ENCODE measurements at places on chromosomes 7 and 10.

GRCh38 chr10:60252688-60253087 is 137.0 kb downstream of the ANK3 start:
- no peak for ATAC-seq

- ATAC-seq, result no peak
These were observed 56.5 kb upstream of the EFCAB10 start for GRCh38 chr7:105637755-105638154.

DNA sequence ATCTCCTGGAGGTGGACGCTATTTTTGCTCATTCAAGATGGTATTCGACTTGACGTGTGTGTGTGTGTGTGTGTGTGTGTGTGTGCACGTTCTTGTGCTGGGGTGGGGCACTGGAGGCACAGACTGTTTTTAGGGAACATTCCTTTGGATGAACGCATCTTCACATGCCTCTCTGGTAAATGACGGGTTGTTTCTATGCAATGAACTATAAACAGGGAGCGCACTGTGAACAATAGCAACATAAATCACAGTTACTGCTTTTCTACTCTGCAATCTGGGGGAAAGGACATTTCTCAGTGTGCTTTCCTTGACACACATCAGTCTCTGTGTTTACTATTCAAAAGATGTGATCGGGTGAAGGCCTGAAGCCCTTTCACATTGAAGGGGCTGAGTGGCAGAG is 120.1 kb upstream of the PITRM1 start:
- peak; percentile 81 for ATAC-seq

DNA sequence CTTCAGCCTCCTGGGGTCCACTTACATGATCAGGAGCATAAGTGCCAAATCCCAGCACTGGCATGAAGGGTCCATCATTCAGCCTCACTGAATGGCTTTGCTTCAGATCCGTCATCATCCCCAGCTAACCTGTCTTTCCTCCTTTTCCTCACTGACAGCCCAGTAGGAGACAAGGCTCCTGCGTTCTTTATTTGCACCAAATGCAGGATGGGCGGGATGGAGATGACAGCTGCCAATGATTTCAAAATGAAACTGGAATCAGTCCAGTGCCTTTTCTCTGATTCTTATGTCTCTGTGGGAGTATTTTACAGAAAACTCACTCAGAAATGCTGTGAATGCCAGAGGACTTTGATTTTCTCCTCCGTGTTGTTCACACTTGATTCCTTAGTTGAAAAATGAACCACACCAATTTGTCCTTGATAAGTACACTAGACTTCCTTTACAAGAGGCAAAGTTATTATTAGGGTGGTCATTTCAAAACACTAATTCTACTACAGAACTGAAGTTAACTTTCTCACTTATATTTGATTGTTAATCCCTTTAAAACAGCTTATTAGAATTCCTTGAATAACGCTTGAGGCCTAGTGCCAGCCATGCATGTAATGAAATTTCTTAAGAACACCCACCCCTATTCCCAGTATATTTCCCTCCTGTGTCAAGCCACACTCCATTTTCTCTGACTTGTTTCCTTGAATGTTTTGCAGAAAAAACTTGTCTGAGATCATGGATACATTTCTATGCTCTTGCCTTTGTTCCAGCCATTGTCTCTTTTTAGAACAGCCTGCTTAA is at the start of gene AKR1C8:
TSS of gene AKR1C8 (minus strand) at position 164 of the 789 bp plus-strand sequence. CDS start at position 118, 46 bp downstream.
- ATAC-seq, result no peak

DNA sequence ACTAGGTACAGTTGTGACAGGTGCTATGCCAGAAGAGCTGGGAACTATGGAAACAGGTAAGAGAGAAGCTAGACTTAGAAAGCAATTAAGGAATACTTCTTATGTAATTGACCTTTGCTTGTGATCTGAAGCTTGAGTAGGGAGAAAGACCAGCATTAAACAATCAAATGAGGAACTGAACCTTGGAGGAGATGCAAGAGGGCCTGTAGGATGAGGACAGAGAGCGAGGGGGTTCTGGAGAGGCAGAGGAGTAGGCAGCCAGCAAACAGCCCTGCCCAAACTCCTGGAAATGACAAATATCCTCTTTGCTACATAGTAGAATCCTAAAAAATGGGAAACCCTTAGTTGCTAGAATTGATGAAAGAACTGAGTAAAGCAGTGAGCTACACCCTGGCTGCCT is 41.6 kb upstream of the FAM204A start:
- no peak for ATAC-seq

DNA sequence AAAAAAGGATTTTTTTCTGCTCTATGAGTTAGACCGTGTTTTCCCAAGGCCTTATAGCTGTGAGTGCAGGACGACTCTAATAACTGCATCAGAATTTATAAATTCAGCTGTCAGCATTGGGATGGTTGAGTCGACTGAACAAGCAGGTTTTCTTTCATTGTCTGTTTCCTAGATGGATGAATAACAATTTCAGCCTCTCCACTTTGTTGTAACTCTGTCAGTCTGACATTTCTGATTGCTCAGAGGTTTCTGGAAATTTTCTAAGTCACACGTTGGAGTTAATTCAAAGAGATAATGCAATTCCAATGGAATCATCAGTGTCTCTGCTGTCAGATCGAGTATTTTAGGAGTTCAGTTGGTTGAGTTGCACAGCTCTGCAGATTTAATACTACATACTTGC is 159.2 kb downstream of the CHN2 start:
- peak; percentile 21 for ATAC-seq

GRCh38 chr7:116354171-116354545 is 143.8 kb downstream of the TES start:
- no peak for ATAC-seq

- ATAC-seq, result no peak
These were observed 157.4 kb downstream of the ST7 start for GRCh38 chr7:117110480-117111315.

- peak; percentile 59 for ATAC-seq
These were observed 68.6 kb downstream of the C7orf25 start for GRCh38 chr7:42843205-42843800.

- ATAC-seq, result peak; percentile 47
These were observed 107.8 kb downstream of the HECW1 start for GRCh38 chr7:43220250-43220649.

GRCh38 chr10:117674201-117674600 is 131.7 kb downstream of the EMX2 start:
- no peak for ATAC-seq

DNA sequence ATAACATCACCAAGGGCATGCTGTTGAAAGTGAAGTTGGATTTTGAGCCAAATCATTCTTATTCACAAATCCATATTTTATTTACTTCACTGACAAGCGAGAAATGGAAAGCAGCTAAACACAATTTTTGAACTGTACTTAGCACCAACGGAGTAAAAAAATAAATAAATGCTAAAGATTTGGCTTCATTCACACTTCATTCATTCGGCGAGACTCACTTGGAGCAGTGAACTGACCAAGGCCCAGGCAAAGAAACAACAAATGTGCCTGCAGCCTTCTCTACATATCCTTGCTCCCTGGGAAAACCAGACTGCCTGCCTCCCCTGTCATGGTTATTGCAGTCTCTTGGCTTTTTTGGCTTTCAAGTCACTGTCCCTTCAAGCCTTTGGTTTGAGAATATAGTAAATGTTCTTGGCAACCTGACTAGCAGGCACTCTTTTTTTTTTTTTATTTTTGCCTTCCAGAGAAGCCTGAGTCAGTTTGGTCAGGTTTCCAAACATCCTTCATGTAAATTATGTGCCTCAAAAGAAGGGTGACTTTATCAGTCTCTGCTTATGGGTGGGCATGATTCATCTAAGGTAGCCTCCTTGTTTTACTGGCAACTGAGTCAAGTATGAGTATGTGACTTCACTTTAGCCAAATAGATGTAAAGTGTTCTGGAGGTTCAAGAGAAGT is 177.6 kb upstream of the MEOX2 start:
- ATAC-seq, result no peak

- ATAC-seq, result no peak
These were observed 11.5 kb upstream of the NT5C2 start for GRCh38 chr10:103204353-103205255.

DNA sequence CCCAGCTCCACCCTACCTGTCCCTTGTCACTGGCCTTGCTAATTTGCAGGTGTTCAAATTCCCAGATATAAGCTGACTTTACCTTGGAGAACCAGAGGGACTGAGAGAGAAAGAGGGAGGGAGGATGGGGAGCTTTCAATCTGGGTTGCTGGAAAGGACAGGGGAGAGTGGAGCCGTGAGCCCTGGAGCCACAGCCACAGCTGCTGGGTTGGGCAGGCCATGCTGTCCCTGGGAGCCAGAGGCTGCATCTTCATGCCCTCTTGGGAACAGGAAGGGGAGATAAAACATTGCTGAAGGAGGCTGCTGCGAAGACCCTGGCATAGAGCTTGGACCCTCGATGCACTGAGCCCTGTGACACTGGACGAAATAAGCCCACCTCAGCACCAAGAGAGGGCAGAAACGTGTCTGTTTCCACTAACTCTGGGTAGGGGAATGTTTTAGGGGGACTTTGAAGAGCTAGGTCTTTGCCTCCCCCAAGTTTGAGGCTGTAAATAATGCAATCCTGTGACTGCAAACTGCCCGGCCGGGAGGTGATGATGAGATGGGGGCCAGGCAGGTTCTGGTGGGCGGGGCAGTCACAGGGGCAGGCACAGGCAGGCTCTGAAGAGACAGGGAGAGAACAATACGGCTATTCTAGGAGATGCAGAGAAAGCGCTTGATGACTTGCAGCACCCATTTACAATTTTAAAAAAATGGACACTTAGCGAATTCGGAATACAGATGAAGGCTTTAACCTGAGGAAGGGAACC is 5.8 kb upstream of the JAKMIP3 start:
- no peak for ATAC-seq

DNA sequence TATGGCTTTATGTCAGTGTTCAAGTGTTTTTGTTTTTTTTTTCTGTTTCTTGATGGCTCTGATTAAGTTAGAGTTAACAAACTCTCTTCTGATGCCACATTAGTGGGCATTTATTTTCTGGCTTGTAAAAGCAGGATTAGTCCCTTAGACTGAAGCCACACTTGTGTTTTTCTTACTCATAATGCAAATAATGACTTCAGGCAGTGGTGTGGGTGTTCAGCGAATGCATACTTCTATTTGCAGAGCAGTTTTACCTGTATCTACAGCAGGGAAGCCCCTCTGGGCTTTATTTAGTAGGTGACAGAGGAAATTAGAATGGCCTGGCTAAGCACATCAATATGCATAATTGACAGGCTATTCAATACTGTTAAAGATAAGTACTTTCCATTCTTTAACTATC is 79.9 kb downstream of the CNNM2 start:
- no peak for ATAC-seq

DNA sequence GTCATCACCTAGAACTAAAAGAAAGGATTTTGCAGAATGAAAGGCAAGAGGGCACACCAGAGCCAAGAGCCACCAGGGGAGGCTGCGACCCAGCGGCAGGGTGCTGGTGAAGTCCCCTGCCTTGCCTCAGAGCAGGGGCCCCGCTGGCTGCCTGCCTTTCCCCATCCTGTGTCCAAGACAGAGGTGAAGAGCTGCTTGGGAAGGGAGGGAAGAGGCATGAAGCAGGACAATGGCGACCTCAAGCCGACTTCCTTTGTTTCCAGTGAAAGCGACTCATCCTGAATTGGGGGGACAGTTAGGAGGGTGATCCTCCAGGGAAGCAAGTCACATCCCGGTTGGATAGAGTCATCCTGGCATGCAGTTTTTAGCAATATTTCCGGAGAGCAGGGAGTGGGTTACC is 255.5 kb upstream of the YAE1 start:
- ATAC-seq, result no peak

DNA sequence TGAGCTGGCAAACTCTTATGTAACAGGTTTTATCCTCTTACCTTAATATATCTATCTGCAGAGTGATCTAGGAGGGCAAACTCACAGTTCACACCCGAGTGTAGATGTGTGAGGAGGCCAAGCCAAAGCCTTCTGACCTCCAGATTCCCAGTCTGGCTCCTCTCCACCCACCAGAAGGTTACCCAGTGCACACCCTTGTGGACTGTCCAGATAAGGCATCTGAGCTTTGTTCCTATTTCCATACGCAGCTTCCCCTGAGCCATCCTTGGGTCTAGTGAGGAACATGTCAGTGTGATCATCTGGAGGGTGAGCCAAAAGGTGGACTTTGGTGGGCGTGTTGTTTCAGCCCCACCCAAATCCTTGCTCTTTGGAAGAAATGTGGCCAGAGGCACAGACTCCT is 203.0 kb upstream of the MEOX2 start:
- no peak for ATAC-seq

- ATAC-seq, result no peak
These were observed 71.1 kb downstream of the CFAP58 start for GRCh38 chr10:104424719-104425118.

GRCh38 chr7:72326365-72326764 is 85.8 kb downstream of the CALN1 start:
- no peak for ATAC-seq

GRCh38 chr7:116290740-116291139 is 80.4 kb downstream of the TES start:
- ATAC-seq, result peak; percentile 83

DNA sequence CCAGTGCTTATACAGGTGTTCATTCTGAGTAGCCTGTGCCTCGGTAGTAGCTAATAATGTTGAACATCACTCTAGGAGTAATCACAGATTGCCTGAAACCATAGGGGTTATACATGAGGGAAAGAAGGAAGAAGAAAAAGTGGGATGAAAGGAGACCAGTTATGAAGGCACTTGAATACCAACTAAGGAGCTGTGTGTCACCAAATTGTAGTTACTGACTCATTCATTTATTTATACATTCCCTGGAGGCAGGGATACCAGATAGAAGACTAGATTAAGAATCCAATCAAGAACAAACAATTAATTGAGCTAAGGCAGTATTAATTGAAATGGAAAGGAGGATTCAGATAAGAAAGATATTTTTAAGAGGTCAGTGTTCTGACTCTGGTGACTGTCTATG is 129.6 kb upstream of the PRPS1L1 start:
- ATAC-seq, result no peak

GRCh38 chr7:114413761-114414155 is 857 bp upstream of the FOXP2 start:
- no peak for ATAC-seq

DNA sequence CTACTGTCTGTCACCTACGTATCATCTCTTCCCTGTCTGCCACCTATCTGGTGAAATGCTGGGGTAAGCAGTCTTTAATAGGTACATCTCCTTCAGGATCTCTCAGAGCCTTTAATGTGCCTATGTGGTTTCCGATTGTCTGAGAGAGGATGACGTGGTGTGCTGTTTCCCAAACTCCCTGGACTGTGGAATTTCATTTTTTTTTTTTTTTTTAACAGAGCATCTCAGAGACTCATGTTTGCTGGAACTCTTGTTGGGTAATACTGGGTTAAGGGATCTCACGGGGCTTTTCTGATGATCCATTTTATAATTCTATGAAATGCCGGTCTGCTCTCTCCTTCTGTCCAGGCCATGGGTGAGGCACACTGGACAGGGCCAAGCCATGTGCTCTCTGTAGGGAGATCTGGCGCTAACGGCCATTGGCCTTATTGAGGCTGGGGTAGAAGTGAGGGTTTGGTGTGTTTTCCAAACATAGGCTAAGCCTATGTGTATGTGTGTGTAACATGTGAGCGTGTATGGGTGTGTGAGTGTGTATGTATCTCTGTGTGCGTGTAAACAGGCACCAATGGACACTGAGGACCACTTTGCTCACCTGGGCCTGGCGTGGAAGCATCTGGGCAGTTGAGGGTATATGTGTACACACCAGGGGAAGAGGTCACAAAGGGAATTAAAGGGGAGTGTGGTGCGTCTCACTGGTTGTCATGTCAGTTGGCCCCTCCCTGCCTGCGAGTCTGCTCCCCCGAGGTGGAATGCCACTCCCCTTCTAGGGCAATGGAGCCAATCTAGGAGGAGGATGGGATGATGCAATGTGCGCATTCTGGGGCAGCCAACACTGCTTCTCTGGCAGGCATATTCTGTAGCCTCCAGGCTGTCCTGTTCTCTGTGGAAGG is 7.8 kb downstream of the ADRA2A start:
- ATAC-seq, result no peak
